H9 (cell line): ENCODE measurements at places on chromosomes 1 and 21. TPM values are rescaled to one million over a fixed set of nuclear protein-coding genes. Genes with fewer than 3 reads are reported as not detected.

Gene CD52
- 3.8 and 4.1 TPM in 2 replicates for total RNA-seq

Gene ECE1
- 27.7 and 31.1 TPM in 2 replicates for total RNA-seq

Gene PGLYRP4
- not detected in 2 replicates for total RNA-seq

- DNase-seq: no peak
These were observed 25.8 kb upstream of the CAPZB start for GRCh38 chr1:19511116-19511515.

- no peak for DNase-seq
These were observed 51.7 kb upstream of the AJAP1 start for GRCh38 chr1:4602462-4603294.

DNA sequence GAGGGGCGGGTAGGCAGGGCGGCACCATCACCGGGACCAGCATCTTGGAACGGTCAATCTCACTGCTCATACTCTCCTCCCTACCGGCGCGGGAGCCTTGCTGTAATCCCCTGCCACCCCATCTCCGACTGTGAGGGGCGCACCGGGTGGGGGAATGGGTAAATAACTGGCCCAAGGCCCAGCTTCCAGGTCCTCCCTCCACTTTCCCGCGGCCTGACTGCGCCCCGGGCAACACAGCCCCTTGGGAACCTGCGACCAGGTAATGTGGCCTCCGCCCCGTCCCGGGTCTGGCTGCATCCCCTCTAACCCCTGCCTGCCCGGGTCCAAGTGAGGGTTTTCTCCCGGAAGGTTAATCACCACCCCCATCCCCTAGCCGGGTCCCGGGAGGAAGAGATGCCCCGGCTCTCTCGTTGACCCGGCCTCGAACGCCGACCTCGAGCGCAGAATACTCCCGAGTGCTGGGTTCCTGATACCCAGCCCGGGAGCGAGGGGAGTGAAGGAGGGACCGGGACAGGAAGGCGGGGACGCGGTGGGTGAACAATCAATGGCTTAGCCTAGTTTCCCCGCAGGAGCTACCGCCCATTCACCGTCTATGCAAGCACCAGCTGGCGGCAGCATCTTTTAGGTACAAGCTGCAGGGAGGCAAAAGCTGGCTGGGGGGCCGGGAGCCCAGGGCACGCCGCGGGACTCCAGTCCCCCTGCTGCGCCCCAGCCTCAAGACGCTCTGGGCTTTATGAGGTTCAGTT, 5.9 kb upstream of the LHX9 start:
- peak; percentile 76 for DNase-seq

DNA sequence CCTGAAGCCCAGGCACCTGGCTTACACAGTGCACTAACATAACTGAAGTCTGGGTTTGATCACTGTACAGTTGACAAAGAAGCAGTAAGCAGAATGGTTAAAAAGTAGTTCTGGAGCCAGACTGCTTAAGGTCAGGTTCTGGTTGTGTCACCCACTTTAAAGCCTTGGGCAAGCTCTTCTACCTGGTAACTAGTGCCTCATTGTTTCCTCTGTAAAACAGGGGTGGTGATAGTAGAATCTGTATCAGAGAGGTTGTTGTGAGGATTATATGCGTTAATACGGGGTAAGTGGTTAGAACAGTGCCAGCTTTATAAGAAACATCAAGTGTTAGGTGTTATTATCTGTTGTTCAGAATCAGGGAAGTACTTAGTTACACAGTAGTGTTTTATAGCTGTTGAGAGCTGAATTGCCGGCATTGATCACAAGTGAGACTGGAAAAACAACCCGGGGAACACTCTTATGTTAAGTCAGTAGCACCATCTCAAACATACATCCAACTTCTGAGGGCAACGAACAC, 3.7 kb downstream of the BACH1 start:
- no peak for DNase-seq
